ENCODE measurements at places on chromosomes 12 and 14. TPM values are rescaled to one million over a fixed set of nuclear protein-coding genes. Genes with fewer than 3 reads are reported as not detected.

- no peak overlapping the region for H3K27ac ChIP-seq
- no peak overlapping the region for H3K4me3 ChIP-seq
- H3K36me3 ChIP-seq = no peaks in the 10 kb centered on the region
Observed at GRCh38 chr12:95607642-95608041, 56.4 kb upstream of the USP44 start.

- peak overlapping the region; percentile 62 for H3K27ac ChIP-seq
- H3K27me3 ChIP-seq = no peaks in the 10 kb centered on the region
- no peak overlapping the region for H3K4me3 ChIP-seq
- no peaks in the 10 kb centered on the region for H3K36me3 ChIP-seq
Observed at GRCh38 chr14:35331605-35332516, 39.7 kb downstream of the PSMA6 start.

BTG1 gene
- total RNA-seq = 38.1 TPM

DNA sequence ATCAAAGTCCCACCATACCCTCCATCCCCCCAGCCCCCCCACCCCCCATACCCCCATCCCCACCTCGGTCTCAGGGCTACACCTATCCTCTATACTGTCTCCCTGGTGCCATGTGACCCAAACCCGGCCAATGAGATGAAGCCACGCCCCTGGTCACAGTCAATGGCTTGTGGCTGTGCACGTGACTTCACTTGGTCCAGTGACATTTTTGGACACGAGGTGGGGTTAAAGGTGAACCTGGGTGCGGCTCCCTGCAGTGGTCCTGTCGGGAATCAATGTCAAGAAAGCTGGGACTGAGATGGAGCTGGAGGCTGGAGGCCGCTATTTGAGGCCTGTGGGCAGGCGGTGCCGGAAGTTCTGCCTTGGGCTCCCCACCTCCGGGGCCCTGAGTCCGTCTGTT is 100.7 kb upstream of the MAP1LC3B2 start:
- H3K27me3 ChIP-seq = no peaks in the 10 kb centered on the region
- no peak overlapping the region for H3K27ac ChIP-seq
- DNase-seq = no peak
- no peak overlapping the region for H3K4me3 ChIP-seq
- H3K4me1 ChIP-seq = peaks cover 21% of the 10 kb centered on the region

GRCh38 chr12:68788554-68789143 is 19.3 kb upstream of the MDM2 start:
- DNase-seq = no peak
- H3K4me3 ChIP-seq = no peak overlapping the region
- H3K27me3 ChIP-seq = no peaks in the 10 kb centered on the region
- peaks cover 6% of the 10 kb centered on the region for H3K4me1 ChIP-seq
- no peak overlapping the region for H3K27ac ChIP-seq

GRCh38 chr14:104686624-104687517 is 2.5 kb upstream of the INF2 start:
- H3K36me3 ChIP-seq = no peaks in the 10 kb centered on the region
- H3K27ac ChIP-seq = no peak overlapping the region
- peaks cover 53% of the 10 kb centered on the region for H3K4me1 ChIP-seq
- H3K4me3 ChIP-seq = no peak overlapping the region
- H3K27me3 ChIP-seq = peaks cover 8% of the 10 kb centered on the region

DNA sequence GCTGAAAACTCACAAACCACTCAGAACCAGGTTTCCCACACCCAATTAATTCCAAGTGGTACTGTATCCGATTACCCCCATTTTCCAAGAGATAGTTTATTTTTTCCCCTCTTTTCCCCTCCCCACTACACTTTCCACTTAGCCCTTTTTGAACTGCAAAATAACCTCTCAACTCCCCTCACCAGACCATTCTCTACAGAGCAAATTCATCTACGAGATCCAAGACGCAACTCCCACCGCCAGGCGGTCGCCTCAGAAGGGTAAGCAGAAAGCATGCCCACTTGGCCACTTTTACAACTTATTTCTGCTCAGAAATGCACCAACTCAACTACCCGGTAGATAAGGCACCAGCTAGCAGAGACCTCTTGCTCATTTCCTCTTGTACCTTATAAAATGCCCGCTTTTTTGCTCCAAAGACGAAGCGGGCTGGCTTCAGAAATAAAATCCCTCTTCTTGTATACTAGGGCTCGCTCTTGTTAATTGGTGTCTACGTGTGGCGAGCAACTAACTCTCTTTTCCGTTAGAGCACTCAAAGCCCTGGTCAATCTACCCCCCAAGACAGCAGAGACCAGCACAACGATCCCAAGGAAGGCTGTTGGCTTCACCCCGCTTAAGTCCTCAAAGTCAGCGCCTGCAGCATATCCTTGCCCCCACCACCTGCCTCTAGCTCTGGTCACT is 910 bp upstream of the SRP54 start:
- DNase-seq = peak; percentile 4
- no peaks in the 10 kb centered on the region for H3K27me3 ChIP-seq
- H3K27ac ChIP-seq = peak overlapping the region; percentile 95
- H3K36me3 ChIP-seq = no peaks in the 10 kb centered on the region
- H3K4me3 ChIP-seq = peak overlapping the region; percentile 88

GARIN6 gene
- total RNA-seq = not detected

GPR68 gene
- 1.4 TPM for total RNA-seq

DNA sequence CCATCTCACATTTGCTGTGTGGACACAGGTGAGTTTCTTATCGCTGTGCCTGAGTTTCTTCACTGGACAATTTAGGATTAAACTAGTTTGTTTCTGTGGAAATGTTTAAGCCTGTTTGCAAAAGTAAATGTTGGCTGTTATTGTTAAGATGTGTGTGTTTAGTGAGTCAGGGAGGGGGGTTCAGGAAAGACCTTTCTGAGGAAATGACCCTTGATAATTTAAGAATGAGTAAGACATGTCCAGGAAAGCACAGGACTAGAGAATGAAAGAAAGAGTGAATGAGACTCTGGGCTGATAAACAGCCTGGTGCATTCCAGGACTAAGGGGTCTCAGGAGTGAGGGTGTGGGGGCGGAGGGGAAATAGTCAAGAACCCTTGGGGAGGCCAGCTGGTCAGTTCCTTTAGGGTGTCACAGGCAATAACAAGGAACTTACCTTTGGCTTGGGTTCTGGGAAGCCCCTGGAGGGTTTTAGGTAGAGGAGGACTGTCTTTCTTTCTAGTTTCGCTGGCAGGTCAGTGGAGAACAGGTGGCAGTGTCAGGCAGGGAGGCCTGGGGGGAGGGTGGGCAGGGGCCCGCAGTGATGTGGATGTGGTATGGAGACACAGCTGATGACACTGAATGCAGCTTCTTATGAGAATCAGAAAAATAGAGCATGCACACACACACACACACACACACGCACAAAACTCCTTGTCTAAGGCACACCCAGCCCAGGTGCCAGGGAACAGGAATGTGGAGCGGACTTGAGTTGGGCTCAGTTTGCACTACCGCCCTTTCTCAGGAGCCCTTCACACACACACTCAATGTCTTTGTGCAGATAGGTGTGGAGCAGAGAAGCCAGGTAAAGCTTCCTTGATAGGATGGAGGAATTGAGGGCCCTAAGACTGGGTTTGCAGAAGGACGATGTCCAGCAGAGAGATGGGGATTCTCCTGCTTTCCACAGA is 1005.5 kb downstream of the VRK1 start:
- peak overlapping the region; percentile 68 for H3K27ac ChIP-seq
- H3K27me3 ChIP-seq = no peaks in the 10 kb centered on the region
- peaks cover 66% of the 10 kb centered on the region for H3K4me1 ChIP-seq
- H3K4me3 ChIP-seq = peak overlapping the region; percentile 17
- H3K36me3 ChIP-seq = no peaks in the 10 kb centered on the region

GRCh38 chr12:79547044-79547734 is 143.6 kb downstream of the PAWR start:
- no peak overlapping the region for H3K4me3 ChIP-seq
- H3K36me3 ChIP-seq = no peaks in the 10 kb centered on the region
- DNase-seq = no peak

GRCh38 chr12:66035288-66035966 is 95.1 kb downstream of the LLPH start:
- DNase-seq = peak; percentile 1
- H3K27ac ChIP-seq = no peak overlapping the region

DNA sequence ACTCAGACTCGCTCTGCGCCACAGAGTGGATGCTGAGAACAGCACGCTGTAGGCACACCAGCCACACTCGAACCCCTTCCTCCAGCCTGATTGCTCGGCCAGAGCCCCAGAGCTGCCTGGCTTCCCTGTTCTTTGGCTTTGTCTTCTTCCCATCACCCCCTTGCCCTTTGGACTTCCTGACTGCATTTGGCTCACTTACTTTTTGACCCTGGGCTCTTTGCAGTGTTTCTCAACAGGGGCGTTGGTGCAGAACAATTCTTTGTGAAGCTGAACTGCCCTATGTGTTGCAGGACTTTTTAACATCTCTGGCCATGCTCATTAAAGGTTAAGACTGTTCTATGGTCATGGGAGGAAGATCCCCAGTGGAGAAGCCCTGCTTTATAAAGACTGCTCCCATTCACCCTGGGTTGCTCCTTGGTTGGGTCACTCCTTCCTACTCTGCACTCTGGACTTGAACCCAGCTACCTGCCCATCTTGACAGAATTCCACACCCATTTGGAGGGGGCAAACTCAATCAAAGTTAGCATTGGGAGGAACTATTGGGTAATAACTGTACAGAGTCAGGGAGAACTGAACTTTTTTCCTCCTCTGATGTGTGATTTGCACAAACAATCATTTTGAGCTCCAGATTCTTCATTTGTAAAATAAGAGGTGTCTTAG is 127.7 kb upstream of the PLEKHG7 start:
- H3K27ac ChIP-seq = no peak overlapping the region
- peaks cover 3% of the 10 kb centered on the region for H3K4me1 ChIP-seq
- no peak for DNase-seq
- H3K36me3 ChIP-seq = no peaks in the 10 kb centered on the region
- no peak overlapping the region for H3K4me3 ChIP-seq

- H3K27ac ChIP-seq = no peak overlapping the region
- DNase-seq = no peak
- H3K4me1 ChIP-seq = no peaks in the 10 kb centered on the region
- no peaks in the 10 kb centered on the region for H3K36me3 ChIP-seq
- no peaks in the 10 kb centered on the region for H3K27me3 ChIP-seq
- no peak overlapping the region for H3K4me3 ChIP-seq
Observed at GRCh38 chr14:97361958-97362357, 564.8 kb downstream of the VRK1 start.

DNA sequence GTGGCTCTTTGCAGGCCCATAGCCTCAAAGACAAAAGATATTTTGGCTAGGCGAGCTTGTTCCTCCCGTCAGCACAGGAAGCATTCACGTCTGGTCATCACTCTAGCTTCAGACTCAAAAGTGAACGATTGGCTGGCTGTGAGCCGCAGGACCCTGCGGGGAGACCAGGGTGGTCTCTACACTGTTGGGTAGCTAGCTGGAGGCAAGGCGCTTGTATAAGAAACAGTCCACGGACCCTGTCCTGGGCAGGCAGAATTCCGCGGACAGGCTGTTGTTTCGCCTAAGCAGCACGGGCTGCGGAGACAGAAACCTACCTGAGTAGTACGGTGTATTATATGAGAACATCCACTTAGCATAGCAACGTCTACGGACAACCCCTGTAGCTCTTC is 29.6 kb downstream of the WBP11 start:
- peaks cover 4% of the 10 kb centered on the region for H3K27me3 ChIP-seq
- H3K36me3 ChIP-seq = no peaks in the 10 kb centered on the region
- H3K4me1 ChIP-seq = peaks cover 12% of the 10 kb centered on the region
- H3K27ac ChIP-seq = peak overlapping the region; percentile 87

- H3K4me3 ChIP-seq = no peak overlapping the region
- DNase-seq = no peak
- H3K36me3 ChIP-seq = no peaks in the 10 kb centered on the region
- H3K4me1 ChIP-seq = no peaks in the 10 kb centered on the region
- H3K27me3 ChIP-seq = peaks cover 77% of the 10 kb centered on the region
Observed at GRCh38 chr12:106586278-106586802, 3.5 kb downstream of the RFX4 start.

DNA sequence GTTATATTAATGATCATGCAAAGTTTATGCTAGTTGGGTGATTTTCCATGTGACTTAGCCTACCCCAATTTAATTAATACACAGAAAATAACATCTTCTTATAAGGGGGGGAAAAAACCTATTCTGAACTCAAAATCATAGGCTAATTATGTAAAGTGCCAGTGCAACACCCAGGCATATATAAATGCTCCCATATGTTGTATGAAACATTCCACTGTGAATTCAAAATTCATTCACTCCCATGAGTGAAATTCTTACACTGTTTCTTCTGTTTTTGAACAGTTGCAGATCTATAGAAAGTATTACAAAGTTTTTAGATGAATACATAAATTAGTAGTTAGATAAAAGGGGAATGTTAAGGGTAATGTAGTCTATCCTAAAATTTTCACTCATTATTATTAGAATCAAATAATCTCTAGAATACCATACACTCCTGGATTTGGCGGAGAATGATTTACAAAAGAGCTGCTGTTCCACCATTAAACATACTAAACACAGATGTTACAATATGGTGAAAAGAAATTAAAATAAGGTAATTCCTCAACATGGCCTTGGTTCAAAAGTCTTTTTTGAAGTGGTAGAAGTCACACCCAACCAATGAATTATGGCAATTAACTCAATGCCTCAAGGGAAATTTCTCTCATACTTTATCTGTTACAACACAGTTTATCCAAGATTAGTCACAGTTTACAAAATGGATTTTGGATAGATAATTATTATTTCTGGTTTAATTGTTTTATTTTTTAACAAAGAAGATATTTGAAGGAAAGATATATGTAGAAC is 454.1 kb upstream of the FLRT2 start:
- no peak overlapping the region for H3K4me3 ChIP-seq
- DNase-seq = no peak
- no peaks in the 10 kb centered on the region for H3K36me3 ChIP-seq
- H3K4me1 ChIP-seq = no peaks in the 10 kb centered on the region
- H3K27ac ChIP-seq = no peak overlapping the region
- no peaks in the 10 kb centered on the region for H3K27me3 ChIP-seq

- H3K27ac ChIP-seq = no peak overlapping the region
- DNase-seq = no peak
- no peaks in the 10 kb centered on the region for H3K36me3 ChIP-seq
- H3K27me3 ChIP-seq = no peaks in the 10 kb centered on the region
Observed at GRCh38 chr12:21546716-21547115, 20.6 kb downstream of the SPX start.

DNA sequence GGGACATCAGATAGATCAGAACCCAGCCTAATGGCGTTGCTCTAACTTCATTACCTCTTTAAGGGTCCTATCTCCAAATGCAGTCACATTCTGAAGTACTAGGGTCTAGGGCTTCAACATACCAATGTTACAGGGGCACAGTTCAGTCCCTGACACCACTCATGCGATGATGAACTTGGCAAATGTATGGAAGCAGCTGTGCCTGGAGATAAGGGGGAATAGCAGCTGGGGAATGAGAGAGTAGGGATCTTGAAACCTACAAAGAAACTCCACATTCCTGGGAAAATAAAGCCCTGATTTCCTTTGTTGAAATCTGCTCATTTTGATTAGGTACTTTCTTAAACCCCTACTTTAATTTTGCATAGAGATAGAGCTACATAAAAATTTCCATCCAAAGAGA is 20.5 kb upstream of the TMCC3 start:
- no peak overlapping the region for H3K4me3 ChIP-seq
- no peak for DNase-seq
- no peaks in the 10 kb centered on the region for H3K27me3 ChIP-seq
- no peak overlapping the region for H3K27ac ChIP-seq
- H3K4me1 ChIP-seq = peaks cover 3% of the 10 kb centered on the region
- no peaks in the 10 kb centered on the region for H3K36me3 ChIP-seq

- peaks cover 5% of the 10 kb centered on the region for H3K4me1 ChIP-seq
- no peak for DNase-seq
- no peaks in the 10 kb centered on the region for H3K36me3 ChIP-seq
- peaks cover 87% of the 10 kb centered on the region for H3K27me3 ChIP-seq
- peak overlapping the region; percentile 39 for H3K4me3 ChIP-seq
- no peak overlapping the region for H3K27ac ChIP-seq
Observed at GRCh38 chr14:69571449-69572029, 3.1 kb downstream of the CCDC177 start.

All from thymus (tissue), 14 donors.